ENCODE measurements at places on chromosomes 7 and 10.

DNA sequence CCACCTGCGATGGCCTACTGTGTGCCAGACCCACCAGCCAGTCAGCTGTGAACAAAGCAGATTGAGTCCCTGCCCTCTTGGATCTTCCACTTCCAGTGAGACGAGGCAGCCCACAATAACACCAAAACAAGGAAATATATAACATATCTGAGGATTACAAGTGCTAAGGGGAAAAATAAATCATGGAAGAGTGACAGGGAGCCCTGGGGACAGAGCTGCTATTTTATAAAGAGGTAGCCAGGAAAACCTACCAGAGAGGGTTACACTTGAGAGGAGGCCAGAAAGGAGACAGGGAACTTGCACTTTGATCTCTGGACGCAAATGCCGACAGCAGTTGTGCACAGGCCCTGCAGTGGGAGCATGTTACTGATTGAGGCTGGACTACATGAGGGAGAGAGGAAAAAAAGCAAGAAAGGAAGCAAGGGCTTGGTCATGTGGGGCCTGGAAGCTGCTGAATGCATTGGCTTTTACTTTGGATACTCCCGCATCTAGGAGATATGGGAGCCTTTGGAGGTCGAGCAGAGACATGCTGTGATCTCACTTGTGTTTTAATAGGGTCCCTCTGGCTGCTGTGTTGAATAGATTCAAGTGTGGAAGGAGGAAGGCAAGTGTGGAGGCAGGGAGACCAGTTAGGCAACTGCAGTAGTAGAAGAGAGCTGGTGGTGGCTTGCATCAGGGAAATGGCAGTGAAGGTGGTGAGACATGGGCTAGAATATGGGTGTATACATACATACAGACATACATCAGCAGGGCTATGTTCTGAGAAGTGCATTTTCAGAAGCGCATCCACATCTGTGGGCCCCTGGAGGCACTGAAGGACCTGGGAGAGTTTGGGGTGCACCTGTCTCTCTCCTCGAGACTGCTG, 26.2 kb downstream of the MINDY4 start:
- no peak for DNase-seq

DNA sequence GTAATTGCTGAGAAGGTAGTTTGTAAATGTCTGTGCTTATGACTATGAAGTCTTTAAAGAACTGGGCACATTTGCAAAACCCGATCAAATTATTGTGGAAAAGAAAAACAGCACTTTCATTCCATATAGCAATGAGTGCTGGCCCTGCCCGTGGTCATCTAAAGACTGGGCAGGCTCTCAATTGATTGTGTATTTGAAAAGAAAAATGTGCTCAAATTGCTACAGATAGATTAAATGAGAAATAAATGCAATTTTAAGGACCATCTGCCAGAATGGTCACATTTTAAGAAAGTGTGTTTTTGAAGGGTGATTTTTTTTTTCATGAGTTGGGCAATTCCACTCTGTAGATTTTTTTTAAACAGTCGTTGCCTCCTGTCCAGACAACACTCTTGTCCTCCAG, 672.2 kb downstream of the SDK1 start:
- DNase-seq: no peak

DNA sequence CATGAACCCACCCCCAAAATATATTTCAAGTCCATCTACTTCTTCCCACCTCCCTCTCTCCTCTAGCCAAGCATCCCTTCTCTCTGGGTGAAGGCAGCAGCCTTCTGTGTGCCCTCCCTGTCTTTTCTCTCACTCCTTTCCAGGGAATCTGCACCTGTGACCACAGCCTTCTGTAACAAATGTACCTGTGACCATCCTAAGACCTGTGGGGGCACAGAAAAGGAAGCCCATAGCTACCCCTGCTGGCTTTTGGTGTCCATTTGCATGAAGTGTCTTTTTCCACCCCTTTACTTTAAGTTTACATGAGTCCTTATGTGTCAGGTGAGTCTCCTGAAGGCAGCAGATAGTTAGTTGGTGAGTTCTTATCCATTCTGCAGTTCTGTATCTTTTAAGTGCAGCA, 2.0 kb upstream of the TBXAS1 start:
- no peak for DNase-seq

- DNase-seq: no peak
Observed at GRCh38 chr7:84454174-84454959, 259.8 kb upstream of the SEMA3A start.

DNA sequence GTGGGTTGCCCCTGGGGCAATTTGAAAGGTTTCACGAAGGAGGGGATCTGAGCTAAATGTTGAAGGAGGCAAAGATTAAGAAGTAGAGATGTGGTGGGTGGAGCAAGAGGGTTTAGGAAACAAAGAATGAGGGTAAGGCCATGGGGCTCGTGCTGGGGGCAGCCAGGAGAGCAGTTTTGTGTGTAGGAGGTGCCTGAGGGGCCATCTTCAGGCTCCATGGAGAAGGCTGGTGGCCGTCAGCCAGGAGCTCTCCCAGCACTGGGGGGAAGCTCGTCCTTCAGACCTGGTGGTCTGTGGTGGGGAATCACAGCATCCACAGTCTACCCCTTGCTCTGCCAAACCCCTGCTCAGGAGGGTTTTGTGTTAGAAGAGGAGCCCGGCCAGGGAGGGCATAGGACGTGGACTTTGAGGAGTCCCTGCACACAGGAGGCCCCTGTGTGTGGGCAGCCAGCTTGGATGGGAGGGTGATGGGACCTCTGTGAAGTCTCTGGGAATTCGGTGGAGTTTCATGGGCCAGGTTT, 11.8 kb upstream of the CXCL12 start:
- no peak for DNase-seq

- DNase-seq: no peak
Observed at GRCh38 chr7:91276909-91277308, 12.7 kb downstream of the FZD1 start.

DNA sequence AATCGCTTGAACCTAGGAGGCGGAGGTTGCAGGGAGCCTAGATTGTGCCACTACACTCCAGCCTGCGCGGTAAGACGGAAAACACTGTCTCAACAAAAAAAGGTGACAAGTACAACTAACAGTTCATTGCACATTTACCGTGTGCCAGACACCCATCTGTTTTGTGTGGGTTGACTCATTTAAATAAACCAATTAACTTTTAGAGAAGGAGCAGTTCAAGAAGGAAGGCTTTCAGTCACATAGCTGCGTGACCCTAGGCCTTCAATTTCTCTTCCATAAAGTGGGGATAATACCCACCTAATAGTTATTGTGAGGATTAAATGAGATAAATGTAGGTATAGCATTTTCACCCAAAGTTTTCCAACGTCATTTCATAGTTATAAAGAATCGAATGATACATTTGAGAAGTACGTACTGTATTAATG, 52.3 kb upstream of the KDM7A start:
- DNase-seq: no peak

DNA sequence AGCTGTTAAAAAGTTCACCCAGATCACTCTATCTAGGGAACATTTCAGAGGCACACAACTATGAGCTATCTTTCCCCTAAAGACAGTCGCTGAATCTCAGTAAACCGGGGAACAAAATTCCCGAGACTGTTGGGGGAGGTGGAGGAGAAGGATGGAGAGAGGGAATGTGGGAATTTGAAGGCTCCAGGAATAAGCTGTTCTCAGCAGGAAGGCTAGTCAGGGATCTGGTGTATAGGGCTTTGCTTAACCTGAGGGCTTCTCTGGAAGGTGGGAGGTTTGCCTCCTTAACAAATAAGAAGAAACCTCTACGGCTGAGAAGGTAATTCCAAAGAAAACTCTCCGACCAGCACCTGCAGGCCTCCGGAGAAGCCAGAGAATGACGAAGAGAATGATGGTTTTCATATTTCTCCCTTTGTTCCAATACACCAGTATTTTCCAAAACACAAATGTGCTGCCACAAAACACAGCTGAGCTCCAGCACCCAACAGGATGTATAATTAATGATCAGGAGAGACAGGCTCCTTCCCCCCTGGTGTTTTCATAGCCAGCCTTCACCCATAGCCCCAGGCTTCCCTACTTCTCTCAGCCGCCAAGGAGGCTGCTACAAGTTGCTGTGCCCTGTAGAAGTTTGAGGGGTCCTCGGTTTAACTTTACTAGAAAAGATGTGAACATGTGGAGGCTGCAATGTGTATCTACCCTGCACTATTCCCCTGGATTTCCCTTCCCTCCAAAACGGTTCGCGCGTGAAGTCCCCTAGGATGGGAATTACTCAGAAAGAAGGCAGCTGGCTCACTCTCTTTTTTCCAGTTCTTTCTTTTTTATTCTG, 2.0 kb downstream of the KCNMA1 start:
- no peak for DNase-seq

- no peak for DNase-seq
Observed at GRCh38 chr7:84102213-84102612, 92.4 kb downstream of the SEMA3A start.

- no peak for DNase-seq
Observed at GRCh38 chr7:106234425-106234824, 50.4 kb downstream of the NAMPT start.

- no peak for DNase-seq
Observed at GRCh38 chr10:89888321-89889070, 187.1 kb downstream of the KIF20B start.

DNA sequence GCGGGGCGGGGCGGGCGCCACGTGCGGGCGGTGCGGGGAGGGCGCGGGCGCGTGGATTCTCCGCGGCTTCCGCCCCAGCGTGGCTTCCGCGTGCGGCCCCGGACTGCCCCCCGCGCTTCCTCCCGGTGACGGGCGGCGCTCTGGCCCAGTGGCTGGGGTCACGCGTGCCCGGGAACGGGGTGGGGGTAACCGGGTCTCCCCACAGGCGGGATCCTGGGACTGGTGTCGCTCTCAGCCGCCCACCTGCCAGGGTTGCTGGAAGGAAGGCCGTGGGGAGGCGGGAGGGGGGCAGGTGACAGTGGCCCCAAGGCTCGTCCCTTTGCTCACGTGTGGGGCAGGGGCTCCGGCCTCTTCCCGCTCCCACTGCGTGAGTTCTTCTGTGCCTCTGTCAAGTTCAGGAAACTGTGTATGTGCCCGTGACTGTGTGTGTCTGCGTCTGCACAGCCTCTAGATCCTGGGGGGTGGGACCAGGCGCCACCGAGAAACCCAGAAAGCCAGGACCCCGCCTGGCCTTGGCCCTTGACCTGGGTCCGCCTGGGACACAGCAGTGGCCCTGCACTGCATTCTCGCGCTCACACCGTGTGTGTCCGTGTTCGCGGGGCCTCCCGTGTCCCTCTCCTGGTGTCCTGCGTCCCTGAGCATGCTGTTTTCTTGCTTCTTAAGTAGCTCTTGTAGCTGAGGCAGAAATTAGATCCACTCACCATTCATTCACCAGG, 919 bp downstream of the MAFK start:
- peak; percentile 18 for DNase-seq

DNA sequence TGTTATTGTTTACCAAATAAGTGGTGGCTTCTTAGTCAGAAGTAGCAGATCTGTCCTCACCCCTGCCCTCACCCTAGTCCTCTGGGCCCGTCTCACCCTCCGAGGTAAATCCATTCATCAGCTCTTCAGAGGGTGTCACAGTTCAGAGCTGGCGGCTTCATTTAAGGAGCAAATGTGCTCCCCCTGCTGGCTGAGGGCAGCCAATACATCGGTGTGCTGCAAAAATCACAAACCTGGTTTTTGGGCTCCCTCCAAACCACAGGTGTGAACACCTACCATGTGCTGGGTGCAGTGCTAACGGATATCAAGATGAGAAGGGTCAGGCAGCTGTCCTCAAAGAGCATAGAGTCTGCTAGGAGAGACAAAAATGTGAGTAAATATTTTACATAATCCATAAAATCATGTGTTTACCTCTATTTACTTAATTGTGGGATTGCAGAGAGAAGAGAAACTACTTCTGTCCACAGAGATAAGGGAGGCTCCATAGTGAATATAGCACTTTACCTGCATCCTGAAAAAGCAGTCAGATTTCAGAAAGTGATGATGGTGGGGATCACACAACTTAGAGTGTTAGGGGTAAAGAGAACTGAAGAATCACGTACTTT, 15.5 kb upstream of the CRTAC1 start:
- peak; percentile 20 for DNase-seq

GRCh38 chr7:116776610-116777289, 85.6 kb upstream of the CAPZA2 start:
- DNase-seq: no peak

DNA sequence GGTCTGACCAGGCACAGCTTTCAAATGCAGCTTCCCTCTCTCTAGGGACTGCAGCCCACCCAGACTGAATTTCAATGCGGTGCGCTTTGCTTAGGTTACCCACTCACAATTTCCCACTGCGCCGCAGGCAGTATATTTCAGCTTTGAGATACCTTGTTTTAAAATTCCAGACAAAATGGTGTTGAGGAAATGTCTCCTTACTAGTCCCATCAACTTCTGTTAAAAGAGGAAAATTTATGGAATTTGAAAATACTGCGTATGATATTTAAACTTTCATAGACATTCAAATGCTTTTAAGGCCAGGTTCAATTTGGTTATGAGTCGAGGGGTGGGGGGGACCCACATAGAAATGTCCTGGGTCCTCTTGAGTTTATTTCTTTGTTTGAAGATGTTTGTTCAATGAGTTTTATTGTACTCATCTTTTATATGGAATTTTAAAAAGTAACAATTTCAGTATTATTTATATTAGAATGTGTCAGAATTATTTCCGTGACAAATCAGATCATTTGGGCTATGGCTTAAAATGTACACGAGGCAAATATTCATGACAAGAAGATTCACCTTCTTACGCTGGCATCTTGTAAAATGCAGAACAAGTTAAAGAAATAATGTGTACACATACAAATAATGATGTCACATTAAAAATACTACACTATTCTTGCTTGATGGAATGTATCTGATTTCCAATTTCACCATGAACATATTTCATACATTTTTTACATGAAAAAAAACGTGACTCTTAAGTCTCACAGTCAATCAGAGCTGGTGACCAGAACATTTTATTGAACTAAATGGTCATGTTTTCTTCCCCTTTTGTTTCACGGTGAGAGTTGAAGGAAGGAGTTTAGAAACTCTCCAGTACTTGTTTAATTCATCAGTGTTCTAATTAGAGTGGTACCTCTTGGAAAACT, 1.3 kb downstream of the IKZF1 start:
- no peak for DNase-seq

GRCh38 chr10:8052956-8053445, 1.5 kb upstream of the GATA3 start:
- DNase-seq: no peak

Data from activated CD8-positive, alpha-beta memory T cell treated with anti-CD3 and anti-CD28 coated beads for 4 hours (primary cell).